ENCODE measurements at places on chromosomes 13 and 19.

DNA sequence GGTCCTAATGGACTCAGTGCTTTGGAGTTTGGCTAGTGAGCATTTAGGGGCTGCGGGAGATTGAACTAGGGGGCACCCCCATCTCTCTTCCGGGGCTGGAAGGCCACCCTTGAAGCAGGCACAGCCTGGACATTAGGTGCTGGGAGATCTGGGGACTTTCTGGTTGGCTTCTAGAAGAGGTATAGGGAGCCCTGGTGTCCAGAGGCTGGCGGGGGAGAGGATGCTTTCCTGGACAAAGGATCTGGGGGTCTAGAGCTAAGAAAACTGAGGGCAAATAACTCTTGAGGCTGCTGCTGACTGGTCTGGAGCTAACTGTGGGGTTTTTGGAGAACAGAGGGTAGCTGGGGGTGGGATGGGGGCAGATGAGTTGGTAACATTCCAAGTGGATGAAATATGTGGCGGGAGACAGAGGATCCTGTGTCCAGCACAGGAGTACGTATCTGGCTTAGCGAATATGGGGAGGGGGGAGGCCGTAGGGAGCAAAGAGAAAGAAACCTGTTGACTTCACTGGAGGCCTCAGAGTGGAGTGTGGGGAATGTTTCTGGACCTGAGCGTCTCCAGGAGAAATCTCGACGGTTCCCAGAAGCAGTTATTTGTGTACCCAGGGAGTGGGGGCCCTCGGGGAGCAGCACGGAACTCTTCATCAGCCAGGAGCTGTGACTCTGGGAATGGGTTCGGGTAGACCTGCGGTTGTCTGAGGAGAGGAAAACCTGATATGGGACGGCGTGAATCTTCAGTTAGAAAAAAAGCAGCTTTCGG, 1.4 kb downstream of the HNRNPUL1 start:
- peak; percentile 49 for DNase-seq

DNA sequence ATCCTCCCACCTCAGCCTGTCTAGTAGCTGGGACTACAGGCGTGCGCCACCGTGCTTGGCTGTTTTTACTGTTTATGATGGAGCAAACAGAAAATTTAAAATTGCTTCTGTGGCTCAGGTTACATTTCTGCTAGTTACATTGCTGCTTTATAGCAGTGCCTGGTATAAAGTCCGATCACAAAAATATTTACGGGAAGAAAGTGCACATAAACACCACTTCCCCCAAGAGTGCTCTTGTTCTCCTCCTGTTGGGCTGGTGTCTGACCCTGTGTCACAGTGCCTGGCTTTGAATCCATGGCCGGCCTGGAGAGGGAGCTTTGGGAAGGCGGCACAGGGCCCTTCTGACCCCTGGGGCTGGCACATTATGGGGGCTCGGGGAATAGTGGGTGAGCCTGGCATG, 11.9 kb downstream of the PRKACA start:
- no peak for DNase-seq

- DNase-seq: no peak
Measured at GRCh38 chr19:19444681-19445155, 39.2 kb downstream of the GATAD2A start.

DNA sequence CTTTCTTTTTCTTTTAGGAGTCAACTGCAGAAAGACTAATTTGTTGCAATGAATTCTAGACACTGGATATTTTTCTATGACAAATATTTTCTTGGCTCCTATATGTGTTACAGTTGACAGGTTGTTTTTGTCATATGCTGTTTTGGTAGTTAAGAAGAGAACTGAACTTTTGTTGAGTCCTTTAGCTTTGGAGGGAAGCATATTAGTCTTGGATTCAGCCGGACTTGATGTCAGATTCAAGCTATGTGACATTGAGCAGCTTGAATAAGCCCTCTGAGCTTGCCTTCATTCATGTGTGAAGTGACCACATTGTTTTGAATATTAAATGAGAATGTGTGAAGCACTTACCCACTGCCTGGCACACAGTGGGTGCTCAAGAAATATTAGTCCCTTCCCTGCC, 181.9 kb upstream of the RNF113B start:
- DNase-seq: no peak

- DNase-seq: no peak
Measured at GRCh38 chr19:32197896-32198882, 147.2 kb upstream of the ZNF507 start.

- DNase-seq: no peak
Measured at GRCh38 chr13:95003019-95003813, 290.9 kb upstream of the SOX21 start.

- DNase-seq: no peak
Measured at GRCh38 chr13:95438297-95438696, 114.2 kb upstream of the CLDN10 start.

- no peak for DNase-seq
Measured at GRCh38 chr13:102226591-102226990, 175.3 kb downstream of the FGF14 start.

DNA sequence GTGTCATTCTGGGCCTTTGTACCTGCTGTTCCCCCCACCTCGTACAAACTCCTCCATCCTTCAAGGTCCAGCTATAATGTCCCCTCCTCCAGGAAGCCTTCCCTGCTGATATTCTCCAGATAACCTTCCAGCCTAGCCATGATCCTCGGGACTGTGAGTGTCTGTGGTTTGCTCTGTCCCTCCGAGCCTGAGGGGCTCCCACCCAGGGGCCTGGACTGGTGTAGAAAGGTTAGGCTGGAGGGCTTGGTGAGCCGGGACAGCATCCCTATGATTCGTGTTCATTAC, 2.9 kb upstream of the COMP start:
- no peak for DNase-seq

DNA sequence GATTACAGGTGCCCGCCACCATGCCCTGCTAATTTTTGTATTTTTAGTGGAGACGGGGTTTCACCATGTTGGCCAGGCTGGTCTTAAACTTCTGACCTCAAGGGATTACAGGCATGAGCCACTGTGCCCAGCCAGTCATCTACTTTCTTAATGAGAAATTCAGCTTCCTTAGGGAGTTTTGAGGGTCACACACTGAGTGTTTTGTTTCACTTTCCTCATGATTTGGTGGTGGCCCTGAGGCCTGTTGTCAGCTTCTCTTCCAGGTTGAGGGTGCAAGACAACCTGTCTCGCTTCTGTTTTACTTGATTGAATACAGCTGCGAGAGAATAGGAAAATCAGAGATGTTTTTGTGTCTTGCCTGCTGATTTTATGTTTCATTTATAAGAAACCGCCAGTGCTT, 9.9 kb downstream of the FRY start:
- no peak for DNase-seq

DNA sequence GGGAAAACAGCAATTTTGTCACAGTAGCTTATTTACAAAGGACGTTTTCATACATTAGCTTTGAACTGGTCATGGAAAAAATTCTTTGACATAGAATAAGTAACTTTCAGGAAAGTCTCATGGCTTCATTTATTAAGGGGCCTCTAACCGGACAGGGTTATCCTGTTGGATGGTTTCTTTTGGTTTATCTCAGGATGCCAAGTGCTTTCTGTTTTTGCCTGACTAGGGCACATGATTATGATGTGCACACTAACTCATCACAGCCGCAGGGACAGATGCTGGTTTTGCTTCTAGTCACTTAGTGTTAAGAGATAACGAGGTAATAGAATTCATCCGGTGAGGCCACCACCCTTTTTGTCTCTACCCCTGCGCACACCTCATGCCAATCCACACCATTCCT, 53.0 kb downstream of the TGDS start:
- DNase-seq: no peak

Measured in activated T-cell treated with anti-CD3 and anti-CD28 coated beads, Interleukin-2, amount 50 U/mL, for 24 hours (primary cell).